ENCODE measurements at places on chromosomes 5 and 9.

- DNase-seq, result no peak
Observed at GRCh38 chr5:179505636-179506261, 44.6 kb upstream of the RUFY1 start.

GRCh38 chr5:42397267-42397666 lies 26.0 kb upstream of the GHR start:
- no peak for DNase-seq

DNA sequence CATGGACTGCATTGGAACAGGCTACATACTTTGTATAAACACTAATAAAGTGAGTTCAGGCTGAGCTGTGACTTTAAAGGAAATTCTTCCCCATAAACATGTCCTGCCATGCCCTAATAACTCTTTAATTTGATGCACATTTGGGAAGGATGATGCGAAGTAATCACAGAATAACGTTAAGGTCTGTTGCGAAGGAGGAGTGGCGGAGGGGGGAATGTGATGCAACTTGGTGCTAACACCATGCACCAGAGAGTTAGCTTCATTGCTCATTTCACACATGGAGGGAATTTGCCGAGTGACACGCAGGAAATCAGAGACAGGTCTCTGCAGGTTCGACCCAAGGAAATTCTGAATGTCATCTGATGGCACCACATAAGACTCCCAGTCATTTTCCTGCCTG lies 32.9 kb downstream of the SLIT3 start:
- no peak for DNase-seq

- DNase-seq, result no peak
Observed at GRCh38 chr5:125129151-125129806, 382.8 kb upstream of the ZNF608 start.

DNA sequence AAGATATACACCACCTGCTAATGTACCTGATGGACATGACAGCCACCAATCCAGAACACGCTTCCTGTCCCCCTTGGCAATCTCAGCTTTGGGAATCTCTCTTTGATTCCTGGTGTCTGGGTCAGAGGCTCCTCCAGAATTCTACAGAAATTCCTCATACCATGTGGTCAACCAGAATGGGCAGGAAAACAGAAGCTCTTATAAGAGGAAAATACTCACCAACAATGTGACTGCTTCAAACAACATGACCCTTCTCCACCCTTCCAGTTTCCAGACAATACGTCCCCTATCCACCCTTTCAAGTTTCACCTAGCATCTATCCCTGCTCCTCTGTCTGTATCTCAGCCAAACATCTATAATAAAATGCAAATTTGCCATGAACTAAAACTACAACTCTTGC lies 247.2 kb downstream of the DENND1A start:
- DNase-seq, result no peak

DNA sequence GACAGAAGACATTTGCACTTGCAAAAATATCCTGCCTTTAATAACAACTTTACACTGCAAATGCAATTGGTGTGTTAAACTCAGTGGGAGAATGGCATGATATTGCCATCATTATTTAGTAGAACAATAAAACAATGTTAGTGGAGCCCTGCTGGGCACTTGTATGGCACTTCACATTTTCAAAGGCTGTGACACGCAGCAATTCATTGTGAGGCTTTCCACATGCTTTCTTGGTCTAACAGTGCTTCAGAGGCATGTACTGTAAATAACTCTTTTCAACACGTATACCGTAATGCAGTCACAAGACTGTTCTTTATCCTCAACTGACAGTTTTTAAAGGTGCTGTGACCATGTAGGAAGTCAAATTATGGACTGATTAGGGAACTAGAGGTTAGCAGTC lies 155.5 kb upstream of the EPB41L4A start:
- no peak for DNase-seq

- no peak for DNase-seq
Observed at GRCh38 chr9:131417264-131418142, 23.6 kb downstream of the PRRC2B start.

DNA sequence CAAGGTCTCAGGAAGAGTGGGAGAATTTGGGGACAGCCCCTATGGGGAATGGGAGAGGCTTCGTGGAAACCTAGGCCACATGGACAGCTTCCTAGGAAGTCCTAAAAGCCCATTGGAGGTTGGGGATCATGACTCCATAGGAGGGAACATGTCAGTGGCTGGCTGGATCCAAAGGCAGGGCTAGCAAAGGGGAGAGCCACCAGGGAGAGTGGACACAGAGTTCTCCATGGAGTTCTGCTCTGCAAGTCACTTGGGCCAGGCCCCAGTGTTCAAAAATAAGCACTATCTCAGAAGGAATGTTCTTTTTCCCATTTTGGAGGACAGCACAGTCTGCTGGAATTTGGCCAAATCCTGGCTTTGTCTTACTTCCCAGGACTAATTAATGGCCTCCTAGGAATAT lies 140.6 kb upstream of the RAD23B start:
- no peak for DNase-seq

- no peak for DNase-seq
Observed at GRCh38 chr5:115351356-115352195, 55.1 kb upstream of the CCDC112 start.

DNA sequence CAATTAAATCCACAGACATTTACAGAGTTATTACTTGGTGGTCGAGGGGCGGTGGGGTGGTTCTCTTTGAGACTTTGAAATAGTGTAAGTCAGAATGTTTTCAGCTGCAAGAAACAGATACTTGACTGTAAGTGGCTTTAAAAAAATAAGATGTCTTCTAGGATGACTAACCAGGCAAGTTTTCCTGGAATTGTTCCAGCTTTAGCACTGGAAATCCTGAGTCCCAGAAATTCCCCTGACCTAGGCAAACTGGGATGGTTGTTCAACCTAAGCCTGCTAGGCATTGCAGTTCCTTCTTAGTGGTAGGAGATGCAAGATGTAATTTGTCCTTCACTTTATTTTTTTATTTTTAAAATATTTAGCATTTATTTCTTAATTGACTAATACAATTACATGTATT lies 169.5 kb upstream of the POC5 start:
- DNase-seq, result no peak

- DNase-seq, result no peak
Observed at GRCh38 chr5:181149355-181149754, 2.0 kb downstream of the OR2V2 start.

DNA sequence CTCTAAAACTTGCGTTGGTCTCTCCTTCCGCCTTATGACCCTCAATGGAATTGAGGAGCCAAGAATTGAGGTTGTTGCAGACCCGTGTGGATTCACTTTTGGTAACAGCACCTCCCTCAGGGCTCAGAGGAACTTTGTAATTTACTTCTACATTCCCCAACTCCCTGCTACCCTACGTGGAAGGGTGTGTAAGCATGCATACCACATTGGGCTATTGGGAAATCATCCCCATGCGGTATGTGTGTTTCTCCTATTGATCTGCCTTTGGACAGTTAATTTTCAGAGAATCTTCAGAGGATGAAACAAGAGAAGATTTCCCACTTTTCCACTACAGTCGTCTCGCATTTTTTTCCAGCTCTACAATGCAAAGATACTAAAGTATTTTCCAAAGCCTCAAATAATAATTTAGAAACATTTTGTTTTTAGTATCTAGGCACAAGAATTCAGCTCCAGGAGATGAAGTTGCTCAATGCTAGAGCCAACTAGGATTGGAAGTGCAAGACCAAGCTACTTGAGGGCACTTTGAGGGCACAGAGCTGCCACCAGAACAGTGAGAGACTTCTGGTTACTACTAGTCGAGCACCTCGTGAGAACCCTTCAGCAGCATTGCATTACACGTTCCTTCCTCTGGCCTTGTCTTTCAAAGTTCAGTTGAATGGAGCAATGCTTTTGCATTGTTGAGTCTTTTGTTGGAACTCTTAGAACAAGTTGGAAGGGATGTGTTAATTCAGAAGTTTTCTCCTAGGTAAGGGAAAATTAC lies 3.4 kb downstream of the C1QTNF3 start:
- DNase-seq, result no peak

DNA sequence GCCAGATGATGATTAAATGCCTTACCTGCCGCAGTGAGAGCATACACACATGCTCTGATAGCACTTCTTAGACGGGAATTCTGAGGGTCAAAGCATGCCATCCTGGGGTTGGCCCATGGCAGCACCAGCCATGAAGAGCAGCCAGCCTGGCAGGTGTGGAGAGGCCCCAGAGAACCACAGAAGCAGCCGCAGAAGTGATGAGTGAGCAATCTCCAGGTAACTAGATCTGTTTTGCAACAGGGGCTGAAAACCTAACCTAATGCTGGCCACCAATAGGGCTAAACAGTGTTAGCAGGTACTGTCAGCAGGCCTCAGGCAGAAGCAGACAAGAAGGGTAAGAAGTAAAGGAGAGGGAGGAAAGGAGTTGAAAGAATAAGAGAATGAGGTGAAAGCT lies 33.5 kb upstream of the HOMER1 start:
- DNase-seq, result no peak

GRCh38 chr9:128101690-128102089 lies 25.8 kb downstream of the PTGES2 start:
- DNase-seq, result no peak

DNA sequence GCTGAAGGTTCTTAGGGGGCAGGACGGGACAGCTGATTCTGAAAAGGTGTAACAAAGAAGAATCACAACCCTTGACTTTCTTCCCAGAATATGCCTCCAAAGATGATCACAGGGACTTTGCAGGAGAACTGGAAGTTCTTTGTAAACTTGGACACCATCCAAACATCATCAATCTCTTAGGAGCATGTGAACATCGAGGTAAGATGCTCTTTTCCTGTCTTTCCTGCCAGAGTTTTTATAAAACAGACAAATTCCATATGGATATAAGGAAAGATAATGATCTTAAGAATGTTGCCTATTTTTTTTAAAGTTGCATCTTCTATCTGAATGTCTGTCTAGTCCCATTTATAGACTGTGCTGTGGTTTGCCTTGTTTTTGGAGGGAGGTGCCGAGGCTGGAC lies 87.9 kb downstream of the EQTN start:
- DNase-seq, result no peak

- DNase-seq, result no peak
Observed at GRCh38 chr5:157486221-157486681, 26.2 kb downstream of the NIPAL4 start.

All from CD4-positive, alpha-beta T cell (primary cell).